ENCODE measurements at places on chromosomes 3 and 15. TPM values are rescaled to one million over a fixed set of nuclear protein-coding genes. Genes with fewer than 3 reads are reported as not detected.

UBR1 gene
- 45.9 TPM for total RNA-seq

DNA sequence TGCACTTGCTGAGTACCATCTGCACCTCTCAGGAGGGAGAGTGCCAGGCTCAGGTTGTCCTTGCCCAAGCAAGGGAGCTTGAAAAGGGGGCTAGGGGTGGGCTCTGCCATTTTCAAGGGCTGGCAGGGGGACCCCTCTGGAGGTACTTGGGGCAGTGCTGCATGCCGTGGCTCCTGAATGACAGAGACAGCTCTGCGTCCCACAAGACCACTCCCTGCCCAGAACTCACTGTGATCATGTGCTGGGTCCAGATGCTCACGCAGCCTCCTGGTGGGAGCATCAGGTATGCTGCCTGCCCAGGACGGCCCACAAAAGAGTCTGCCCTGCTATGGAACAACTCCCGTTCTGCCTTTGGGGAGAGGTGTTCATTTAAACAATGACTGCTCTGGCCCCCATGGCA is 165.2 kb downstream of the GOLGA6L4 start:
- no peak for DNase-seq
- no peaks in the 10 kb centered on the region for H3K36me3 ChIP-seq
- no peak overlapping the region for H3K27ac ChIP-seq
- no peaks in the 10 kb centered on the region for H3K27me3 ChIP-seq
- H3K4me3 ChIP-seq = no peak overlapping the region
- no peaks in the 10 kb centered on the region for H3K4me1 ChIP-seq

DNA sequence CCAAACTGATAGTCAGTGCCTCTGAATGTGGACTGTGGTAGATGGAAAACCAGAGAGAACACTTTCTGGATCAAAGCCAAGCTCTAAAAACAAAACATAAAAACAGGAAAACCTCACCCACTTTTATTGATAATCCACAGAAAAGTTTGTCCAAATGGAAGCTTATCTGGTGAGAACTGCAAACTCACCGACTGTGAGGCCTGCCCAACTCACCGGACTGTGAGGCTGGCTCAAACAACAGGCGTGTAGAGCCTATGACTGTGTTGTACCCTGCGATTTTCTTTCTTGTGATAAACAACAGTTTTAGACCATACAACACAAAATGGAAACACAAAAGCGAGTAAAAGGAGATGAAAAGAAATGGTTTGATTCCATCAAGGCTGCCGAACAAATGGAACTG is 7.2 kb downstream of the PRR23C start:
- H3K4me1 ChIP-seq = no peaks in the 10 kb centered on the region
- DNase-seq = no peak
- H3K4me3 ChIP-seq = no peak overlapping the region
- H3K27me3 ChIP-seq = no peaks in the 10 kb centered on the region

DNA sequence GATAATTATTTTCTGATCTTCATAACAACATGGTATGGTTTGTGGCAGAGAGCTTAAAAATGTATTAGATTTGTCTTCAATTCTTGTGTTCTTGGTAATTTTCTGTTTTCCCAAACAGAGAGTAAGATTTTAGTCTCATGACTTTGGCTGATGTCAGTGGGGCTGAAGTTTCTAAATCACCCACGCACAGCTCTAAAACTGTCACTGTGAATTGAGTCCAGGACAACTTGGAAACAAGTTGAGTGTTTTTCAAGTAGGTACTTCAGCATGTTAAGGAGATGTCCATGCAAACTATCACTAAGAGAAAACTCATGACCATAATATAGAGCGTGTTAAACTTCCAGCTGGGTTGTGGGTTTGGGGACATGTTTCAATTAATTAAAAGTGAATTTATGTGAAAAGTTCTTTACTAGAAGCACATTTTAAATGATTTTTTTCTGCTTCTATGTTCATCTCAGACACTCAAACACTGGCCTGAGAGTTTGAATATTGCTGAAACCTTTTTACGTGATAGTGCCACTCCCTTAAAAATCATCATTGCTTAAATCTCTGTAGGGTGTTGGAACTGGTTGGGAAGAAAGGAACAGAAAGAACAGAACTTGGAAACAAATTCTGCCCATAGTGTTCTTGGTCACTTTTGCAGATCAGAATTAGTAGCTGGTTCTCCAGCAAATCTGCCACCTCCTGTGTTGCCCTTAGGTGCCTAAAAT is 89.8 kb downstream of the KLHL25 start:
- H3K4me1 ChIP-seq = peaks cover 66% of the 10 kb centered on the region
- no peaks in the 10 kb centered on the region for H3K27me3 ChIP-seq
- H3K36me3 ChIP-seq = peaks cover 31% of the 10 kb centered on the region
- no peak for DNase-seq
- peak overlapping the region; percentile 88 for H3K27ac ChIP-seq

SCAANT1 gene
- total RNA-seq = 1.4 TPM

ACKR2 gene
- total RNA-seq = not detected

- no peak overlapping the region for H3K4me3 ChIP-seq
- H3K27ac ChIP-seq = no peak overlapping the region
- H3K36me3 ChIP-seq = peaks cover 79% of the 10 kb centered on the region
- DNase-seq = no peak
Observed at GRCh38 chr15:42427429-42428223, 63.3 kb downstream of the ZNF106 start.

DNA sequence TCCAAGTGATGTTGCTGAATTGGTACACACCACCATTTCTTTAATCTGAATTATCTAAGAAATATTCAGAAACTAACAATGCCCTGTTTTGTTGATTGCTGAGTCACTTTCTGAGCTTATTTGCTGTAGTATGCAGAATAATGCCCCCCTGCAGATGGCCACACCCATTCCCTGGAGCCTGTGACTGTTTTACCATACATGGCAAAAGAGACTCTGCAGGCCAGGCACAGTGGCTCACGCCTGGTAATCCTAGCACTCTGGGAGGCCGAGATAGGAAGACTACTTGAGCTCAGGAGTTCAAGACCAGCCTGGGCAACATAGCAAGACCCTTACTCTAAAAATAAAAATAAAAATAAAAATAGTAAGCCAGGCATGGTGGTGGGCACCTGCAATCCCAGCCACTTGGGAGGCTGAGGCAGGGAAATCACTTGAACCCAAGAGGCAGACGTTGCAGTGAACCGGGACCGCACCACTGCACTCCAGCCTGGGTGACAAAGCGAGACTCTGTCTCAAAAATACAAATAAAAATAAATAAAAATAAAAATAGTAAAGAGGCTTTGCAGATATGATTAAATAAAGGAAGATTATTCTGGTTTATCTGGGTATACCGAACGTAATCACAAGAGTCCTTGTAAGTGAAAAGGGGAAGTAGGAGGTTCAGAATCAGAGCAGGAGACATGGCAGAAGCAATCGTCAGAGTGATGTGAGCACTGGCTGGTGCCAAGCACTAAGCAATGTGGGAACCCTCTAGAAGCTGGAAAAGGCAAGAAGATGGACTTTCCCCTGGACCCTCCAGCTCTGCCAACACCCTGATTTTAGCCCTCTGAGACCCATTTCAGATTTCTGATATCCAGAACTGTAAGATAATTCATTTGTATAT is 19.0 kb downstream of the PCYT1A start:
- DNase-seq = no peak
- no peak overlapping the region for H3K4me3 ChIP-seq
- H3K36me3 ChIP-seq = peaks cover 50% of the 10 kb centered on the region
- no peaks in the 10 kb centered on the region for H3K27me3 ChIP-seq

TMC3 gene
- total RNA-seq = not detected

DNA sequence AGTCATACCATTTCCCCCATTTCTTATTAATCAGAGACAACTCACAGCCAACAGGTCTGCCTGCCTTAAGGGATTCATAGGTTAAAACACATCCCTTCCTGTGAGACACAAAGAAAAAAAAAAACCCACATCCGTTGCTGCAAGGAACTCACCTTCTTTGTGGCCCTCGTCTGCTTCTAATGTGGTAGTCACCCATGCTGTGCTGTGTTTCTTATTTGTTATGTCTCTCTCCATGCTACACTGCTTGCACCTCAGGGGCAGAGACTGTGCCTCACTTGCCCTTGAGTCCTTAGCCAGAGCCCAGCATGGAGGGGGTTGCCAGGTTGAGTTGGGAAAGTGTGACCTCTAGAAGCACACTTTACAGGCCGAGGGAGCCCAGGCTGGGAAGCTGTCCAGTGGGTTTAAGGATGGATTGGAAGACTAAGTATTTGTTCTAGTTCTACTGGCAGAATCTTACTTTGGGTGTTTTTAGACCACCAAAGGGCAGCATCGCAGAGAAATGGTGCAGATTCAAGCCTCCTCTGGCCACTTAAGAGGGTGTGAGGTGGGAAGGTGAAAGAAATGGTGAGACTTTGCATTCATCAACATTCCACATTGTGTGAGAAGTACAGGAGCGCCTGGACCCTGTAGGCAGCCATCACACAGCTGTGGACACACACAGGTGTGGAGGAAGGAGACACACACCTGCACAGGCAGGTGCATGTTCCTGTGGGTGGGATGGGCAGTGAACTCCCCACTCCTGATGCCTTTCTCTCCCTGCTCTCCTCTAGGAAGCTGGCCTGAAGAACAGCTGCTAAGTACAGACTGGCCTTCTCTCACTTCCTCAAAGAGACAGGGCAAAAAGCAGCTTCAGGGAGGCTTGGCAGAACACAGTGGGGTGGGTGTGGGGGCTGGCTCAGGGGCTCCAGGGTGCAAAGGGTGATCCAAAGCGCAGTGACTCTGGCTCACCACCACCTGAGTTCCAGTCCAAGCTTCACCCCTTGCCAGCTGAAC is 48.8 kb downstream of the GLB1 start:
- peak overlapping the region; percentile 15 for H3K4me3 ChIP-seq
- H3K36me3 ChIP-seq = peaks cover 10% of the 10 kb centered on the region
- peak; percentile 46 for DNase-seq

GRCh38 chr3:71119171-71119570 is 464.4 kb downstream of the FOXP1 start:
- H3K4me1 ChIP-seq = peaks cover 42% of the 10 kb centered on the region
- H3K36me3 ChIP-seq = peaks cover 48% of the 10 kb centered on the region
- no peak for DNase-seq

KLHL40 gene
- not detected for total RNA-seq

CHRM5 gene
- not detected for total RNA-seq

DNA sequence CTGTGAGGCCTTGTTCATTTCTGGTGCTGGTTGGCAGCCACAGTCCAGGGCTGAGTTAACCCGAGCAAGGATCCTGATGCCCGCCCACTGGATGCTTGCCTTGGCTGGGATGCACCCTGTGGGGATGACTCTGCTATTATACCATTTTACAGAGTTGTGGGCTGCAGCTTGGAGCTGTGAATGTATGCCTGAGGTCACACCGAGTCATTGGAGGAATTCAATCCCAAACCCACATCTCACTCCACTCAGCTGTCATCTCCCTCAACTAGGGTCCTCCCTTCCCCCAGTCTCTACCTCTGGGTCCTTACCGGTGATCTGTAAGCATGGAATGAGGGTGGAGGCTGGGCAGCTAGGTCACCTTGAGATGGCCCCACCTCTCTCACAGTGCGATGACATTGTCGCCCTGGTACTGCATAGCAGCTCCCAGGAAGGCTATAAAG is 22.1 kb downstream of the MAPKAPK3 start:
- DNase-seq = no peak
- no peaks in the 10 kb centered on the region for H3K27me3 ChIP-seq
- no peak overlapping the region for H3K4me3 ChIP-seq

DNA sequence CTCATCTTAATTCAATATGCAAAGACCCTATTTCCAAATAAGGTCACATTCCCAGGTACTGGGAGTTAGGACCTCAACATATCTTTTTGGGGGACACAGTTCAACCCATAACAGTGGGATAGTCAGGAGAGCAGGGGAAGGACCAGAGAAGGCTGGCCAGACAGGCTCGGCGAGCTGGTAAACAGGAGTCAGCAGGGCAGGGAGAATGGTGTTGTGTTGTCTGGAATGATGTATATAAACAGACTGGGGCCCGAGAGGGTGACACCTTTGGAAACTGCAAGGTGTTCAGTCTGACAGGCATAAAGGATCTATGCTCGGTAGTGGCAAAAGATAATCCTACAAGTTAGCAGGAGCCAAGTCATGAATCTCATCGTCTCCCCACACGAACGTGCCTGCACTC is 10.1 kb upstream of the PPP1R2 start:
- H3K4me1 ChIP-seq = peaks cover 76% of the 10 kb centered on the region
- H3K36me3 ChIP-seq = no peaks in the 10 kb centered on the region
- H3K27ac ChIP-seq = peak overlapping the region; percentile 73
- no peaks in the 10 kb centered on the region for H3K27me3 ChIP-seq
- no peak overlapping the region for H3K4me3 ChIP-seq

FBXL2 gene
- not detected for total RNA-seq

NR1I2 gene
- not detected for total RNA-seq

DNA sequence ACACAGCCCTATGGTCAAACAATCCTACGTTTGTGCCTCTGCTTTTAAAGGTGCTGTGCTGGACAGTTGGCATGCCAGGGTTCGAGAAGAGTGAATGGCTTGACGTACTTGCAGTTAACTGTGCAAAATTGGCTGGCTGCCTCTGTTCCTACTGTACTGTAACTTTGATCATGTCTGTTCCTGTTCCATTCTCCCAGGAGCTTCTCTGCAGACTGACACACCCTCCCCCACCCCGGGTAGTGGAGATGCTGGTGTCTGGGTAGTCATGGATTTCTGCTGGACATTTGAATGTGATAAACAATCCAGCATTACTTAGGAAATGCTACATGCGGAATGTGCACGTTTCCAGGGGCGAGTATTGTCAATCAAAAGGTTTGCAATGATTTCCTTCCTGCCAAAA is 6.5 kb upstream of the VILL start:
- DNase-seq = no peak
- no peaks in the 10 kb centered on the region for H3K27me3 ChIP-seq
- no peak overlapping the region for H3K4me3 ChIP-seq
- peaks cover 3% of the 10 kb centered on the region for H3K4me1 ChIP-seq
- no peak overlapping the region for H3K27ac ChIP-seq

- H3K4me1 ChIP-seq = no peaks in the 10 kb centered on the region
- H3K4me3 ChIP-seq = no peak overlapping the region
- no peak overlapping the region for H3K27ac ChIP-seq
- no peak for DNase-seq
- no peaks in the 10 kb centered on the region for H3K36me3 ChIP-seq
Observed at GRCh38 chr3:38083871-38084333, 44.9 kb downstream of the DLEC1 start.

GRCh38 chr3:117565777-117566176 is 856.2 kb downstream of the TUSC7 start:
- H3K4me1 ChIP-seq = no peaks in the 10 kb centered on the region
- H3K27ac ChIP-seq = no peak overlapping the region
- DNase-seq = no peak
- no peak overlapping the region for H3K4me3 ChIP-seq
- H3K27me3 ChIP-seq = no peaks in the 10 kb centered on the region

- DNase-seq = no peak
- no peaks in the 10 kb centered on the region for H3K27me3 ChIP-seq
- no peak overlapping the region for H3K27ac ChIP-seq
- H3K4me1 ChIP-seq = no peaks in the 10 kb centered on the region
- H3K36me3 ChIP-seq = no peaks in the 10 kb centered on the region
- no peak overlapping the region for H3K4me3 ChIP-seq
Observed at GRCh38 chr15:59379531-59379930, 6.9 kb upstream of the MYO1E start.

DNA sequence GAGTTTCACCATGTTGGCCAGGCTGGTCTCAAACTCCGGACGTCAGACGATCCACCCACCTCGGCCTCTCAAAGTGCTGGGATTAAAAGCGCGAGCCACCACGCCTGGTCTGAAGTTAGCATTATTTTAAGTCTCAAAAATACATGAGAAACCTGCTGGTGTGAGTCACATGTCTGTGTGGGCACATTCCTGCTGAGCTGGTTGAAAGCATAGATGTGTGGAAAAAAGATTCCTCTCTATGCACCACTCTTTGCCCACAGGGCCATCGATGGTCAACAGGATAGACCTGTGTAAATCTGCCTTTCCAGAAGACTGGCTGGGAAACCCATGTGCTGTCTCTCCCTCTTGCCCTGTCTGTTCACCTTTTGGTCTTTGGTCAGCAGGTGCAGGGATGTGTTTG is 63.5 kb downstream of the CHRD start:
- peaks cover 4% of the 10 kb centered on the region for H3K4me1 ChIP-seq
- H3K27ac ChIP-seq = no peak overlapping the region
- DNase-seq = no peak
- H3K36me3 ChIP-seq = no peaks in the 10 kb centered on the region
